Fibroblast of skin of left quadriceps (primary cell): ENCODE measurements at places on chromosomes 7 and 10.

- no peak for DNase-seq
These were observed 942.5 kb upstream of the ZWINT start for GRCh38 chr10:57303566-57303965.

DNA sequence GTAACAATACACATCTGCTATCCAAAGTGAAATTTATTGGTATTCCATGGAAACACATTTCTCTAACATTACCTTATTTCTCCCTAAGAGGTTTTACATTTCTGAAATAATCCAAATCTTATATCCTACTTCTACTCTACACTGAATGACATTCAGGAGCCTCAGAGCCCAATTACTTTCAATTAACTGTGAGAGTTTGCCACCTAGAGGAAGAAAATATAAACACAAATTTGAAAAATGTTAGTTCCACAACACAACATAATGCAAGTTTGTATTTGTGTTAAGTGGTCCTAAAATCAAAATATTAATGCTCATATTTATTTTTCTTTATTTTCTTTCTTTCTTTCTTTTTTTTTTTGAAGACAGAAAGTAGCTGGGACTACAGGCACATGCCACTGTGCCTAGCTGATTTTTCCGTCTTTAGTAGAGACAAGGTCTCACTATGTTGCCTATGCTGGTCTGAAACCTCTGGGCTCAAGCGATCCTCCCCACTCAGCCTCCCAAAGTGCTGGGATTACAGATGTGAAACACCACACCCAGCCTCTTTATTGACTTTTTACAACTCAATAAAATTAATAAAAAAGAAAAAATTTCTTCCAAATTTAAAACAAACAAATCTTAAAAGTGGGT is 46.0 kb downstream of the ATAD1 start:
- no peak for DNase-seq

DNA sequence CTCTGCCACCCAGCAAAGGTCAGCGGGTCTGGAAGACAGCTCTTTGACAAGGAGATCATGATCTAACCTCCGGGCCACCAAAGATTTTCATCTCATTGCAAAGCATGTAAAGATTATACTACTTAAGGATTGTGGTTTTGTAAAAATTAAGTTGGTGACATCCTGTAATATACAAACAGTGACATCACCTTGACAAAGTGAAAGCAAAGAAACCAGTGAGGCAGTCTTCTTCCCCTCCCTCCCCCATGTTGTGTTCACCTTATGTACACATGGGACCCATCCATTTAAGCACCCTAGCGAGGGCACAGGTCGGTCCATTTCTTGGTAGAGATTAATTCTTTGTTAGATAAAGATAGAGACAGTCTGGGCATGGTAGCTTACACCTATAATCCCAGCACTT is 3.9 kb downstream of the MDH2 start:
- DNase-seq, result no peak

- no peak for DNase-seq
These were observed 488.8 kb upstream of the MKI67 start for GRCh38 chr10:128614802-128615553.

- DNase-seq, result no peak
These were observed 2.8 kb downstream of the UPK3B start for GRCh38 chr7:76512941-76513816.

- DNase-seq, result no peak
These were observed 16.3 kb downstream of the MACROH2A2 start for GRCh38 chr10:70068925-70069324.

GRCh38 chr7:111320133-111320532 is 229.2 kb downstream of the LRRN3 start:
- DNase-seq, result no peak

- no peak for DNase-seq
These were observed 46.3 kb upstream of the RNF216 start for GRCh38 chr7:5827755-5828154.

DNA sequence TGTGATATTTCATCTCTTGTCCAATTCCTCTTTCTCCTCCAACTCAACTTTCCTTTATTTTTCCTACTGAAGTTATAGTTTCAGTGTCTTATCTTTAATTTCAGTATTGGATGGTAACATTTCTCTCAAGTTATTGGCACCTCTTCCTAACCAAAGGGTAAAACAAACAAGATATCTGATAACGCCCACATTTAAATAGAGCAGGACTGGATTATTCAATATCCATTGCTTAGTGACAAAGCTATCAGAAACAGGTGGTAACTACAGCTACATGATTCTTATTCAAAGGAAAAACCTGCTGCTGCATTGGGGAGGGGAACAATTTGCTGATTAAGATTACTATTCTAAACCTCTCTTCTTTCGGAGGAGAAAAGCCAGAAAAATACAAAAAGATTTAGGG is 87.8 kb downstream of the TAF3 start:
- no peak for DNase-seq

DNA sequence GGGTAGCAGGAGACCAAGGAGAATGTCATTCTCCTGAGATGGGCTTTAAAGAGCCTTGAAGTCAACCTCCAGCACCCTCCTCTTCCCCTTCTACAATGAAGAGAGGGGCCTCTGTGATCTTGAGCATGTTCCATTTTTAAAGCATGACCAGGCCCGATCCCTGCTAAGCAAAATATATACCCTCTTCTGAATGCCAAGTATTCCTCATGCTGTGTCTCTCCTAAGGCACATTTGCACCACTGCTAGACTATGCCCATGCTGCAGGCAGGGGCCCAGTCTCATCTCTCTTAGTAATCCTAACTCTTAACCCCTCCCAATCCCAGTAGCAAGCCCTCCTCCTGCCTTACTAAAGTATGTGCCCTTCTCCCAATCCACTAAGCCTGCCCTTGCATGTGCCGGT is 18.4 kb downstream of the SORBS1 start:
- no peak for DNase-seq

DNA sequence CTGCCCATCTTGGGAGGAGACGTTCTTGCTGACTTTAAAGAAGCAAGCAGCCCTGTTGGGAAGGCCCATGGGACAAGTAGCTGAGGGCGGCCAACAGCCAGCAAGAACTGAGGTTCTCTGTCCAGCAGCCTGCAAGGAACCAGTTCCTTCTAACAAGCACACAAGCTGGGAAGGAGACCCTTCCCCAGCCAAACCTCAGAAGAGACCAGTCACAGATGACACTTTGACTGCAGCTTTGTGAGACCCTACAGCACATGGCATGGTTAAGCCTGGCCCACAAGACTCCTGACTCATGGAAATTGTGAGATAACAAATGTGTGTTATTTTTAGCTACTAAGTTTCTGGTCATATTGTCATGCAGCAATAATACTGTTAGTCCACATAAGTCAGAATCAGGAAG is 99.9 kb downstream of the PRLHR start:
- no peak for DNase-seq

DNA sequence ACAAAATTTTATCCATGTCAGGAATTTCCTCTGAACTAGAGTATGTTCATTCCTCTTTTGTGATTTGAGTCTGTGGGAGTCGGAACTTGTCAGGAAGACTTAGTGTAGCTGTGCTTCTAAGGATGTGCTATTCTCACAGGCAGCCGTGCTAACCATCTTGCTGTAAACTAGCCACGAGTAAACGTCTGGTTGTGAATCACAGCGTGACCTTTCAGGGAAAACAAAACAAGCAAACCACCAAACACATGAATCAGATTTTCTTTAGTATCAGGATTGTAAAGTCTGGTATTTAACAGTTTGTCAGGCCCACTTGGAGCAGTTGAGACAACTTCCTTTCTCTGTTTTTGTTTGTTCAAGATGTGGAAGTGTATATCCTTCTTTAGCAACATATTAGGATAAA is 32.0 kb downstream of the AUTS2 start:
- peak; percentile 78 for DNase-seq

GRCh38 chr10:48614481-48615390 is 9.9 kb upstream of the ARHGAP22 start:
- no peak for DNase-seq

- no peak for DNase-seq
These were observed 448.9 kb downstream of the PLXDC2 start for GRCh38 chr10:20265146-20265545.

GRCh38 chr10:49180444-49180860 is 7.7 kb downstream of the TMEM273 start:
- no peak for DNase-seq

GRCh38 chr7:27420702-27421101 is 178.1 kb downstream of the EVX1 start:
- DNase-seq, result no peak

DNA sequence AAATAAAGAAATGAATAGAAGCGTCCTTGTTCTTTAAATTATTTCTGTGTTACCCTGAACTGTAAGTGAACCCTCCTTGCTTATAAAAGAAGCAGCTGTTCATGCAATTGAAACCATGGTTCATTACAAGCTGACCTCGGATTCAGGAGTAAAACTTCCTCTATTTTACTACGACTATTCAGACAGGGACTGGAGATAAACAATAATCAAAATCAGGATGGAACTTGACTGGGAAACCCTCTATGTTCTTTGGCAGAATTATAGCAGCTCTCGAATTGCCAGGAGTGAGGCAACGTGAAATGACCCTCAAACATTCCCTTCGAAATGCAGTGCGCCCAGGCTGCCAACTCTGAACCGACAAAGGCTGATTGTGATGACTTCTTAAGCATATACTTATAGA is 172.1 kb downstream of the CYP26A1 start:
- DNase-seq, result no peak

DNA sequence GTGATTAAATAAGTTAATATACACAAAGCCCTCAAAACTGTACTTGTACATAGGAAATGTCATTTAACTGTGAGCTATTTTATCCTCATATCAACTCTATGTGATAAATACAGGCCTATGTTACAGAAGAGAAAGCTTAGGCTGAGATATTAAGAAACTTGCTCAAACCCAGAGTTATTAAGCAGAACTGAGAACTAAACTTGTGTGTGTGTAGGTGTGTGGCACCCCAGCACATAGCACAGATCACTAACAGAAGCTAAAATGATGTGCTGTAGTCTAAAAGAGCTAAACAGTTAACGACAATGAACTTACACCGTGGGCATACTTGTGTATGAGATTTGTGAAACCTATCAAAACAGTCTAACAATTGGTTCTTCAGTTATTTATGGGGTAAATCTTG is 34.5 kb downstream of the MTPN start:
- no peak for DNase-seq

DNA sequence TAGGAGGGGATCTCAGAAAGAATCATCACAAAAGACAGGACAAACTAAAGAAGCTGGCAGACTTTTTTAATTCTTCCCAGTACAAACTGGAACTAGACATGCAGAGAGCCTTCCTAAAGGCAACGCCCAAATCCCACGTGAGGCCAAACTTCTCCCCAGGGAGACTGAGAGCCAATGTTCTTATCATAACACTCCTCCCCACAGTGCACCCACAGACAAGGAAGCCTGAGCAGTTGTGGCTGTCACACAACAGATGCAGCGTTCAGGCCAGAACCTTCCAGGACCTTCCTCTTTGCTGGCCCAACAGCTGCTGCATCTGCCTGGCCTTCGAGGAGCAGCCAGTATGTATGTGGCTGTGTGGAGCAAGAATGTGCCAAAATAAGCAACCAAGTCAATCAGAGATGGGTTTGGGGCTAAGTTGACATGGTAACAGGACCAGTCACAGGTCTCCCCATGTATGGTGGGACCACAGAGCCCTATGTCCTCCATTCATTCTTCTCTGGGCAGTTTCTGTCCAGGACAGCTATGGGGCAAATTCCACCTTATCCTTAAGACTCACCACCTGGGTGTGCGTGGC is 34.9 kb downstream of the SRPK2 start:
- DNase-seq, result no peak

- DNase-seq, result no peak
These were observed 112.7 kb downstream of the CDH23 start for GRCh38 chr10:71509444-71509843.
